ENCODE measurements at places on chromosomes 13 and 19.
A peak's percentile ranks its signal among the peaks of the same experiment; 100 is the strongest.

GRCh38 chr13:56864451-56864850, 276.3 kb upstream of the PRR20A start:
- DNase-seq: no peak

GRCh38 chr19:52296773-52297600, at the start of gene ZNF480:
Gene ZNF480, plus strand, starts transcription at chr19:52297169. Its CDS starts 3,244 bp downstream, at chr19:52300413.
- DNase-seq: no peak

GRCh38 chr19:15640294-15640903, at the start of gene CYP4F3:
Gene CYP4F3, plus strand, starts transcription at chr19:15640897. Its CDS starts 519 bp downstream, at chr19:15641416.
- no peak for DNase-seq

GRCh38 chr13:33111414-33112110, 95.3 kb downstream of the KL start:
- no peak for DNase-seq

GRCh38 chr13:96500953-96501352, 411.0 kb downstream of the HS6ST3 start:
- no peak for DNase-seq

- no peak for DNase-seq
Observed at GRCh38 chr19:11130824-11131455, 24.6 kb downstream of the SPC24 start.

- DNase-seq: no peak
Observed at GRCh38 chr13:31227063-31227462, 27.3 kb downstream of the B3GLCT start.

- DNase-seq: no peak
Observed at GRCh38 chr19:37304190-37304883, 66.6 kb upstream of the ZNF527 start.

DNA sequence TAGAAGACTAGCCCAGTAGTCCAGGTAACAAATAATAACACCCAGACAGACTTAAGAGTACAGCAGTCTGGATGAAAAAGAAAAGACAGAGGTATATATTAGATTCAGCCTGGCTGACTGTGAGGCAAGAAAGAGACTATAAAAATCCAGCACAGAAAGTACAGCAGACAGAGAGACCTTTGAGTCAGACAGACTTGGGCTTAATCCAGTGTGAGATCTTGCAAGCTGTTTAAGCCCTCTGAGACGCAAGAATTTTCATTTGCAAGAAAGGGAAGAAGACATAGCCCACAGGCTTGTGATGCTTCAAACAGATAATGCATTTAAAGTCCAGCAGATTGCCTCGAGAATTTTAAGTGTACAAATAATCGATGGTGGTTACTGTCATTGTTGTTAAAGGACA, 471.4 kb downstream of the LIG4 start:
- no peak for DNase-seq

DNA sequence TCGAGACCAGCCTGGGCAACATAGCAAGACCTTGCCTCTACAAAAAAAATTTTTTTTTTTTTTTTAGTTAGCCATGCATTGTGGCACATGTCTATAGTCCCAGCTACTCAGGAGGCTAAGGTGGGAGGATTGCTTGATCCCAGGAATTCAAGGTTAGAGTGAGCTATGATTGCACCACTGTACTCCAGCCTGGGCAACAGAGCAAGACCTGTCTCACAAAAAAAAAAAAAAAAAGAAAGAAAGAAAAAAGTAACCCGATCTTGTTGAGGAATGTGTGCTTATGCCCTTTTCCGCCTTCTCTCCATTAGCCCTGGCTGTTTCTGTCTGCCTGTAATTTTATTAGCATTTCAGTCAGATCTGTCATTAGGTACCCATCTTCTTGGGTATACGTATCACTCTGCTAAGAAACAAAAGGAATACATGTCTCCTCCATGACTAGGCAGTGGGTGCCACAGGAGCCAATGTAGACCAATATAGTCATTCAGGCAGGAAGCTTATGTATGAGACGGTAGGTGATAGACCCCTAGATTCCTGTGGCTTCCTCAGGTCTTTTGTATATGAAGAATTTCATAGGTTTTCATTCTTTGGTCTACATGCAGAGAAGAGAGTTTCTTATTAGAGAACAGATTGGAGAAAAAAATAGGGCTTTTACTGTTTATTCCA, 59.6 kb upstream of the NPAS1 start:
- no peak for DNase-seq

DNA sequence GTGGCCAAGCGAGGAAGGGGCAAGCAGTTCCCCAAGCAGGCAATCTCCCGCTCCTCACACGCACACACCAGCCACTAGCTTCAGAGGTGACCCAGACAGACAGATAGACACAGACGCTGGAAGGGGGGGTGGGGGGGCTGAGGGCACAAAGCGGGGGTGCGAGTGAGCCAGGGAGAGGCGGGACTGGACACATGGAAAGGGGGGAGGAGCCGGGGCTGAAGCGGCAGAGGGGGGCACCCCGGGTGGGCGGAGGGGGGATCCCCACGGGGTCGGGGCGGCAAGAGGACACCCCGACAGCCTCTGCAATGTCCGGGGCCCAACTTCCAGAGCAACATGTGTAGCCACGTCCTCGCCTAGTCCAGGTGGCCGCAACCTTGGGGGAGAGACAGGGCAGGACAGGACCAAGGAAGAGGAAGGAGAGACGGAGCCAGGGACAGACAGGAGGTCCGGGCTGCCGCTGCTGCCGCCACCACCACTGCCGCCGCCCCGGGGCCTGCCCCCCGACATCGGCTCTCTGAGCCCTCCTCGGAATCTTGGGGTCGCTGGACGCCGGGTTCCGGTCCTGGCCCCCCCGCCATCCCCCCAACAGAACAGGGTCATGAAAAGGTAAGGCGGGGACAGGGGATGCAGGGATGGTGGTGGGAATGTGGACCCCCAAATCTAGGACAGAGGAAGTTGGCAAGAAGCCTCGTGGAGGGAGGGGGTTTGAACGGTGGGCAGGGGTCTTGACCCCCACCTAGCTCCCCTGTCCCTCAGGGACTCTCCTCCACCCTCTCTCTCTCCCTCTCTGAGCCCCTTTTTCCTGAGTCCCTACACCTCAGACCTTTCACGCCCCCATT, 1.1 kb downstream of the GRIN2D start:
- no peak for DNase-seq

DNA sequence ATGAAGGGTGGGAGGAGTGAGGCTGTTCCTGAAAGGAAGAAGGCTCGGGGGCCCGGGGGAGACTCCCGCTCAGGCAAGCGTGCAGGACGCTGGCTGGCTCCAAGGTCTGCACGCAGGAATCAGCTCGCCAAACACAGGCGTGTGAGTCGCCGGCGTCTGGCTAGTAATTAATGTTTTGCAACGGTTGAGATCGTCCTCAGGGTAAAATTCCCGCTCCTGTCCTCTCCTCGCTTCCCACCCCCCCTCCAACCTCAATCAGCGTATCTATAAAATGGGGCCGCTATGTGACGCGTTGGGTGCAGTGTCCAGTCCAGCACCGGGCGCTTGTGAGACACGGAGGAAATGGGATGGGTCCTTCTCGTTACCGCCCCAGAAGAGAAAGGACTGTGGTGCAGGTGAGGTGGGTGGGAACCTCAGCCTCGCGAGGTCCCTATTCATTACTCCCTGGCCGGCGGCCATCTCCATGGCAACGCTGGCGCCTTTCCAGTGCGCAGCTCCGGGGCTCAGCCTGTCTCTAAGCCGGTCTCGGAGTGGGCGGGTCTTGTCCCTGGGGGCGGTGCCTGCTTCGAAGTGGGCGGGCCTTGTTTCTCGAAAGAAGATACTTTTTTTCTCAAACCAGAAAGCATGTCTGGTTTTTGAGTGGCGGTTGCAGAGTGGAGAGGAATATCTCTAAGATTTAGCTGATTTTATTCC, 6.5 kb upstream of the ZNF579 start:
- peak; percentile 27 for DNase-seq

DNA sequence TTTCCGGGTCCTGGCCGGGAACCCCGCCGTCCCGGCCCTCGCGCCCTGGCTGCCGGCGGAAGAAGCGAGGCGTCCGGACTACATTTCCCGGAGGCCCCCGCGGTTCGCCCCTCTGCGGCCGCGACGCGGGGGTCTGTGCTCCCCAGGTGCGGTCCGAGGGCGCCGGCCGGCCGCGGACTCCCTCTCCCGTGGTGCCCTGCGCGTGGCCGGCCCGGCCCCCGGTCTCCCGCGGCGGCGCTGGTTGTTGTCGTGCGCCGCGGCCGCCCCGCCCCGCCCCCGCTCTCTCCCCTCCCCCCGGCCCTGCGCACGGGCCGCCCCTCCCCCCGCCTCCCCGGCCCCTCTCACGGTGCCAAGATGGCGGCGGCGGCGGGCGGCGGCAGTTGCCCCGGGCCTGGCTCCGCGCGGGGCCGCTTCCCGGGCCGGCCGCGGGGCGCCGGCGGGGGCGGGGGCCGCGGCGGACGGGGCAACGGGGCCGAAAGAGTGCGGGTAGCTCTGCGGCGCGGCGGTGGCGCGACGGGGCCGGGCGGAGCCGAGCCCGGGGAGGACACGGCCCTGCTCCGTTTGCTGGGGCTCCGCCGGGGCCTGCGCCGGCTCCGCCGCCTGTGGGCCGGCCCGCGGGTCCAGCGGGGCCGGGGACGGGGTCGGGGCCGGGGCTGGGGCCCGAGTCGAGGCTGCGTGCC, at the start of gene KMT2B:
Gene KMT2B, plus strand, starts transcription at position 339 of the 680 bp plus-strand sequence. Its CDS starts 16 bp downstream, at position 355.
- DNase-seq: no peak

GRCh38 chr13:62360609-62361008, 945.0 kb upstream of the PCDH20 start:
- no peak for DNase-seq

GRCh38 chr13:99214232-99214631, 13.6 kb downstream of the UBAC2 start:
- no peak for DNase-seq

- DNase-seq: no peak
Observed at GRCh38 chr13:27140060-27140459, 31.6 kb downstream of the USP12 start.

GRCh38 chr19:13908674-13909073, 2.7 kb downstream of the CC2D1A start:
- no peak for DNase-seq

DNA sequence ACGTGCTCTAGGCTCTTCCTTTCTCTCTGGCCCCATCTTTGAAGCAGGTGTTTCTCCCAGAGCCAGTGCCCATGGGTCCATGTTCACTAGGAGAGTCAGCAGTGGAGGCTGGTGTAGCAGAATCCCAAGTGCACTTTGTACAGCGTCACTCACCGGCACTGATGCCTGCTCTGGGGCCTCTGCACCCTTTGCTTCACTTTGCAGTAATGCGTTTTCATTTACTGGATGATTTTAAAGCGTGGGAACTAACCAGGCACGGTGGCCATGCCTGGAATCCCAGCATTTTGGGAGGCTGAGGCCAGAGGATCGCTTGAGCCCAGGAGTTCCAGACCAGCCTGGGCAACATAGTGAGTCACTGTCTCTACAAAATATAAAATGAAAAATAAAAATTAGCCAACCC, 30.7 kb downstream of the SLC25A42 start:
- DNase-seq: no peak

DNA sequence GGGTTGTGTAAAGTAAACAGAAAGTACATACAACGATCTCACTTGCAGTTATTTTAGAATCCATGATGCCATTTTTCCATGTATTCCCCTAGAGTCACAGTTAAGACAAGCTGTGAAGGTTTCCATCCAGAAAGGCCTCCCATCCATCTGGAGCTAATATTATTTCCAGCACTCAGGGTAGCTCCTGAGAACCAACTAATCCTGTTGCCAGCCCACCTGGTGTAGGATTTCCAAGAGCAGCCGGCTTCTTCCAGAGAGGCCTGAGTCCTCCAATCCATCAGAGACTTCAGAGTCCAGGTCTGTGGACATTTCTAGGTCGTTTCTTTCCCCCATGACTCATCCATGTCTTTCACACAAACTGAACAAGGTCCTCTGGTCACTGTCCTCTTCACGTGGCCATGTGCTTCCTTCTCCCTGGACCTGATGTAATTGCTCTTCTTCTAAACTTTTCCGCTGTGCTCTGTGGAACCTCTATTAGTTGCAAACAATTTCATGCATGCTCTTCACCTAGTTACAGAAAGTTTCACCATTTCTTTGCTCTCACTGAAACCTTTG, 270.3 kb upstream of the TMTC4 start:
- no peak for DNase-seq

DNA sequence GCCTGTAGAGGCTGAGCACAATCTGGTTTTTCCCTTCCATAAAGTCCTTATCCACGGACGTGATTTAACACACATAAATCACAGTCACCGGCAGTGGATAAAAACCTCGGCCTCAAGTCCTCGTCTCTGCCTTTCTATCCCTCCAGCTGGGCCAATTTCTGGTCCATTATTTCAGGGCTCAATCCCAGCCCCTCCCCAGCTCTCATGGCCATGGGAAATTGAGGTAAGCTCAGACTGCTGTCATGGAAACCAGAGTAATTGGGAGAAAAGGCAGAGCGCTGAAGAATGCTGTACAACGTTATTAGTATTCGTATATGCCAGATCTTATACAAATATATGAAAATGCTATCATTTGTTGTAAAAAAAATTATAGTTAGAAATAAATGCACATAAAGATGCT, 86.2 kb upstream of the USP29 start:
- DNase-seq: no peak

- DNase-seq: no peak
Observed at GRCh38 chr13:50236898-50237318, 221.7 kb downstream of the KCNRG start.

DNA sequence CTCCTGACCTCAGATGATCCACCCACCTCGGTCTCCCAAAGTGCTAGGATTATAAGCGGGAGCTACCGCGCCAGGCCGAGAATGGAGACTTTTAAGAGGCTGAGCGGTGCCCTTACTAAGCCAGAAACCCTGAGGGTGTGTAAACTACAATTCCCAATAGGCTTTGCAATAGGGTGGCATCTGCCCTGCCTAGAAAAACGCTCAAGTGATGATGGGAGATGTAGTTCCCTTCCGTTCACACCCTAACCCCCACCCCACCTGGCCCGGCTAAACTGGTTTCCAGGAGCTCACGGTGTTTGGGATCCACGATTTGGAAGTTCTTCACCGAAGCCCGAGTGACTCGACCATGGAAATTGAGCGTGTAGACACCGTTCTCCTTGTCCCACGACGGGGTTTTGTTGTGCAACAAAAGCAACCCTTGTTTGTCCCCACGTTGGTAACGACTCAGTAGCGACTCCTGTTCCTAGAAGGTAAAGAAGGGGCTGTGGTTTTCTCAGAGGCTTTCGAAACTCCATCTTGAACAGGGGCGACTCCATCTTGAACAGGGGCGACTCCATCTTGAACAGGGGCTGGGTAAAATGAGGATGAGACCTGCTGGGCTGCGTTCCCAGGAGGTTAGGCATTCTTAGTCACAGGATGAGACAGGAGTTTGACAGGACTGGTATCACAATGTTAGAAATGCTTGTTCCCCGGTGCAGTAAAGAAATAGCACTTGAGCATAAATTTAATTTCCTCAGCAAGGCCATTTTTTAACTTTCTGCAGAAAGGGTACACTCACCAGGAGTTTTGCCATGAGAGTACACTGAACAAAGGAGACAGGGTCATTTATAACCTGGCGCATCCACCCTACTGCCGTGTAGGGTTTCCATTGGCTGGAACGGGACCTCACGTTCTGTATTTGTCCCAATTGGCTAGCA, 9.8 kb downstream of the PPP1R15A start:
- DNase-seq: no peak

- DNase-seq: no peak
Observed at GRCh38 chr13:28173793-28174192, 35.4 kb downstream of the PAN3 start.

All from SW 1271 (cell line).